Left kidney (tissue), 8 donors: ENCODE measurements at places on chromosomes 5 and 9. TPM values are rescaled to one million over a fixed set of nuclear protein-coding genes. Genes with fewer than 3 reads are reported as not detected.

- peak; percentile 0 for DNase-seq
Observed at GRCh38 chr5:165805756-165806155, 2300.3 kb downstream of the MAT2B start.

Gene ADAMTS19
- 6.8 TPM for polyA plus RNA-seq

DNA sequence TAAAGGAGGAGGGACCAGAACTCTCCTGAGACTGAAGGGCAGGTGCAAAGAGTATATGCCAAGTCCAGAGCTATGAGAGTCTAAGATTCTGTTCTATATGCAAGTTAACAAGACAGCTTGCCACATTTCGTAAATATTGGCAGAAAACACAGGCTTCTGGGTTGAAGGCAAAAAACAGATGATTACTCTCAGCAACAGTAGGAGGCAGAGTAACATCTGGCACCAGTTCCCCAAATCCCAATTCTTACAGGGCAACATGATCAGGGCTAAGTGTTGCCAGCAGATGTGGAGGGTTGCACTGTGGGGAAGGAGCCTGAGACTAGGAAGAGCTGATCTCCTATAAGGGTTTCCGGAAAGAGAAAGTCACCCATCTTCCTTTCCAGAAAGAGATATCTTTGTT, 179.4 kb downstream of the PJA2 start:
- no peak for DNase-seq

Gene SPATA31C2
- polyA plus RNA-seq = 0.52 TPM

DNA sequence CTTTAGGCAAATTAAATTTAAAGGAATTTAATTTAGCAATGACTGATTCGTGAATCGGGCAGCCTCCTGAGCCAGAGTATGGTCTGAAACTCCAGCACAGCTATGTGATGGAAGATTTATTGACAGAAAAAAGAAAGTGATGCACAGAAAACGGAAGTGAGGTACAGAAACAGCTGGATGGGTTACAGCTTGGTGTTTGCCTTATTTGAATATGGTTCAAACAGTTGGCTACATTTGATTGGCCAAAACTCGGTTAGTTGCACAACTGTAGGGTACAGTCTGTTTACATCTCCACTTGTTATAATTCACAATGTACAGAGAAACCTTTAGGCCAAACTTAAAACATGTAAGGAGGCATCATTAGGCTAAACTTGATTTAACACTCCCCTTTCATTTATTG, 1716.1 kb upstream of the C9orf72 start:
- no peak for DNase-seq
